ENCODE measurements at places on chromosomes 3 and 15.

GRCh38 chr3:97131476-97131875 lies 317.1 kb downstream of the EPHA6 start:
- no peak for DNase-seq

DNA sequence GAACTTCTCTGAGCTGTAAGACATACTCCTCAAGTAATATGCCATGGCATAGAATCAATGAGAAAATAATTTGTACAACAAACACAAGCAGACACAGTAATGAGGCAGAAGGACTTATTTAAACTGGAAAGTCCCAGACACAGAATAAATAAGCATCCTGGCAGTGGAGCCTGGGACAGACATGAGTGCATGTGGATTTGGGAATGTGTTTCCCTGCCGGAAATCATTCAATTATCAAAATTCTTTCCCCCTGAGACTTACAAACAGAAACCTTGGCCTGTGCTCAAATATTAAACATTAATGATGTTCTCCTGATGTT lies 520.1 kb downstream of the ROBO1 start:
- DNase-seq = no peak

DNA sequence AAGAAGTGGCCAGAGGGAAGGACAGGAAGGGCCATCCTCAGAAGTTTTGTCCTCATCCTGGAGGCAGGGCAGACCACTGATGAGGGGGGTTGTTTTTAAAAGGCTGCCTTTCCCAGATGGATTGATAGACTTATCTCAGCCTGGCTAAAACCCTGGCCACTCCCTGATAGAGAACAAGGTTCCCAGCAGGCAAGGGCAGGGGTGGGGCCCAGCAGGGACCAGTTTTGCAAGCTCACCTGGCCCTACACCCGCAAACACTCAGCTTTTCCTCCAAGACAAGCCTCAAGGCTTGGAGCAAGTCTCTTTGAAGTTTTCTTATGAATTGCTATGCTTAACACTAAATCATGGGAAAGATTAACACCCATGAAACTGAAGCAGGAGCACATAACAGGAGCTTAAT lies 9.1 kb downstream of the LIPC start:
- DNase-seq = no peak

- DNase-seq = no peak
Observed at GRCh38 chr3:71210257-71211007, 373.1 kb downstream of the FOXP1 start.

DNA sequence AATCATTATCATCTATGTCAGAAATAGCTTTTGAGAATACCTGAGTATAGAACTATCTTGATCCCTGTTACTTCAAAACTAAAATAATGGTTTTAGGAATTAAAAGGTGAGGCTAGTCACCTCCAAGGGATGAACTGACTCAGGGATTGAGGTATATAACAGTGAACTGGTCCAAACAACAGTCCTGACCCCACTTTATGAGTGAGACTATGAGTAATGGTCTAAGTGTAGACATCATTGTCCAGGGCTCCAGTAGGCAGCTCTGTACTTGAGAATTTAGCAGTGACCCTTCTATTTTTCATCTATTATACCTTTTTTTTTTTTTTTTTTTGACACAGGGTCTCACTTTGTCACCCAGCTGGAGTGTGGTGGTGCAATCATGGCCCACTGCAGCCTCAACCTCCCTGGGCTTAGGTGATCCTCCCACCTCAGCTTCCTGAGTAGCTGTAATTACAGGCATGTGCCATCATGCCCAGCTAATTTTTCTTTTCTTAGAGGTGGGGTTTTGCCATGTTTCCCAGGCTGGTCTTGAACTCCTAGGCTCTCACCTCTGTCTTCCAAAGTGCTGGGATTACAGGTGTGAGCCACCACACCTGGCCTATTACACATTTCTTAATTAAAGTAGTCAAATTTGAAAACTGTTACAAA lies 36.3 kb downstream of the MLH1 start:
- no peak for DNase-seq

DNA sequence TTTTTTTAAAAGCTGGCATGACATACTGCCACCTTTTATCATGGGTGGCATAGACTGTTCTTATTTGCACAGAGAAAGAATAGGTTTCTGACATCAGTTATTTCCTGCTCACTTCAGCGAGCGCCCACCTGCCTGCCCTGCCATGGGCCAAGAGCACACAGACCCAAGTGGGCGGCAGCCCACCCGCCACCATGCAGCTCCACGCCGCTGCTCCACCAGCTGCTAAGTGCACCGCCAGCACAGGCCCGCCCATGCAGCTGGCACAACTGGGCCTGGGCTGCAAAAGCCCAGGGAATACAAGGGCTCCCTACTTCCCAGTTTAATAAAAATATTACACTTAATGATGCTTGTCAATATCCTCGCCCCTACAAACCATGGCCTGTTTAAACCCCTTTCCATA lies 15.4 kb downstream of the ZNF148 start:
- DNase-seq = no peak

DNA sequence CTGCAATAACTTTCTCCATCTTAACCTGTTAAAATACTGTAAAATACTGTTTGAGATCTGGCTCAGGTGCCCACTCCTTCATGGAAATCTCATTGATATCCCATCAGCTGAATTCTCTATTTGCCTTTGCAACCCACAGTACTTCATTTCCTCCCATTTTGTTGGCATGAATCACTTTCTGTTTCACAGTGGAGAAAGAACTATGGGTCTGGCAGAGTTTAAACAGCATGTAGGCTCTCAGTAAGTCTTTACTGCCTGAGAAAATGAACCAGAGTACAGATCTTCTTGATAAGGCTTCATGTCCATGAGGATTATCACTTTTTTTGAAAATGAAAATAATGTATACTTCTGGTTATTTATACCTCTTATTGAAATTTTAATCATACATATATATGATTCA lies 245.9 kb downstream of the NAALADL2 start:
- no peak for DNase-seq

DNA sequence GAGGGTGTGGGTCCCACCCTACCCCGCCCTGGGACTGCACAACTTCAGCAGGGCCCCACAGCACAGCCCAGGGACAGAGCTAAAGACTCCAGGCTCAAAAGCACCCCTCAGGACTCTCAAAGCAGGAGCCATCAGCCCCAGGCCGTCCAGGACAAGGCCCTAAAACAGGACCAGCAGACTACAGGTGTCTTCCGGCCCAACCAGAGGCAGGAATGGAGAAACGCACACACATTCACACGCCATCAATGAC lies 26.1 kb downstream of the ATRIP start:
- DNase-seq = no peak

GRCh38 chr3:149120051-149120972 lies 9.1 kb upstream of the HPS3 start:
- DNase-seq = no peak

DNA sequence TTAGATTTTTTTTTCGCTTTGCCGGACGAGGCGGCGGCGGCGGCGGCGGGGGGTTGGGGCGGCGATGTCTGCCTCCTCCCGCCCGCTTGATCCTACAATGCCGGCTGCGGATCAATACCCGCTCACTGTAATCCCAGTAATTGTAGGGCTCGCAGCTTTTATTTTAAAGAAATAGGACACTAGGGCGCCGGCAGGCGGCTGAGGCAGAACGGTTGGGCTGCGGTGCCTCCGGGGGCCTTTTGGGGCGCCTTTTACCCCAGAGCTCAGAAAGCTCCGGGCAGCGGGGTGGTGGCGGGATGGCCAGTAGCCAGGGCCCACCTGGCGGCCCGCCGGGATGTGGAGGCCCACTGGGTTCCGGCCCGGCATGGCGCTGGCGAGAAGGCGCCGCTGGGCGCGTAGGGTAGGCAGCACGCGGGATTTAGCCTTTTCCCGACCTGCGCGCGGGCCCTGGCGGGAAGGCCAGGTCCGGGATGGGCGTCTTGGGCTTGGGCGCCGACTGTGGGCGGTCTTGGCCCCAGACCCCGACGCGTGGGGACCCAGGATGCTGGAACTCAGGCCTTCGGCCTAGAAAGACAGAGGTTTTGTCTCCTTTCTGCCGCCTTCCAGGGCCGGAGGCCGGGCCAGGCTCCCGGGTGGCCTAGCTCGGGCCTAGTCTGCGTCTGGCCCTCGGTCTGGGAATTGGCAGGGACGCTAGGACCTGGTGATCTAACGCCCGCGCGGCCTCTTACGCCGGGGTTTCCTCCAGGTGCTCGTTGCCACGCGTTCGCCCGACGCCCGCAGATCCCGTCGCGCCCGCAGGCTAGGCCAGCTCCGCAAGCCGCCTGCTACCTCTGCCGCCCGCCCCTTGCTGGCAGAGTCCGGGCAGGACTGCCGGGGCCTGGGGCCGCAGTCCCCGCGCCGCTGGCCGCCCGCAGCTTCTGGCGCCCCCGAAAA lies 15.5 kb upstream of the ONECUT1 start:
- no peak for DNase-seq

GRCh38 chr3:36557021-36557707 lies 176.9 kb downstream of the STAC start:
- DNase-seq = no peak

- DNase-seq = no peak
Observed at GRCh38 chr3:159922861-159923312, 65.7 kb upstream of the IL12A start.

- no peak for DNase-seq
Observed at GRCh38 chr3:125202197-125202596, 10.4 kb downstream of the SLC12A8 start.

DNA sequence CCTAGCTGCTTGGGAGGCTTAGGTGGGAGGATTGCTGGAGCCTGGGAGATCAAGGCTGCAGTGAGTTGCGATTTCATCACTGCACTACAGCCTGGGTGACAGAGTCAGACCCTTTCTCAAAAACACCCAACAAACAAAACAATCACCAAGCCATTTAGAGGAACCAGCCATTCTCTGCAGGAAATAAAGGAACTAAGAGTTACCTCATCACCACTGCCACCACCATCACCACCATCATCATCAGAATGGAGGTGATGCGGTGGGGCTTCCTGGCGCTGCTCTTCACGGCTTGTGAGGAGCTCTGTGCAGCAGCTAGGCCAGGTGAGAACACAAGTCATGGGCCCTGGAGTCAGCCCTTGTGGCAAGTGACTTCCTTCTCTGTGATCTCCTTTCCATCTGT lies 37.7 kb upstream of the KLHL25 start:
- no peak for DNase-seq

DNA sequence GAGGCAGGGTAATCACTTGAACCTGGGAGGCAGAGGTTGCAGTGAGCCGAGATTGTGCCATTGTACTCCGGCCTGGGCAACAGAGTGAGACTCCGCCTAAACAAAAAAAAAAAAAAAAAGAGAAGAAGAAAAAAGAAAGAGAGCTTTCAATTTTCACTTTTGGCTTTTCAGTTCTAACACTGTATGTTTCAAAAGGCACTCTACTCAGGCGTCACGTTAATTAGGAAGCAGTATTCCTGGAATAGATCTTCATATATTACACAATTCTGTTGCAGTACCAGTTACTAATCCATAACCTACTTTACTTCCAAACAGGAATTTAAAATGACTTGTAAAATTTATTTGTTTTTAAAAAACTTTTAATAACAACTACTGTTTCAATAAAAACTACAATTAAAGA lies 131.7 kb upstream of the PLXND1 start:
- no peak for DNase-seq

DNA sequence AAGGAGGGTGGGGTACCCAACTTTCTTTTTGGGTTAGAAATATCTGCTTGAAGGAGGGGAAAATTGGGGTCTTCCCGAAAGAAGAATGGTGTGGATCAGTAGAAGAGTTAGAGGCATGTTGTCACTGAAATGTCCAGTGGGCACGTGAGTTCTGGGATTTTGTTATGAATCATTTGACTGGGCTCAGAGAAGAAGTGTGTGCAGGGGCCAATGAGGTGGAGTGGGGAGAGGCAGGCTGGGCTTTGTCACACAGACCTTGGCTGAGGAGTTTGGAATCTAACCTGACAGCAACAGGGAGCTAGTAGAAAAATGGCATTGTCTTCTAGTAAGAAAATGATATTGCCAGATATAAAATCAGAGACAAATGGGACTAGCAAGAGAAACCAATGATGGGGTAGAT lies 436.8 kb downstream of the MFSD1 start:
- no peak for DNase-seq

DNA sequence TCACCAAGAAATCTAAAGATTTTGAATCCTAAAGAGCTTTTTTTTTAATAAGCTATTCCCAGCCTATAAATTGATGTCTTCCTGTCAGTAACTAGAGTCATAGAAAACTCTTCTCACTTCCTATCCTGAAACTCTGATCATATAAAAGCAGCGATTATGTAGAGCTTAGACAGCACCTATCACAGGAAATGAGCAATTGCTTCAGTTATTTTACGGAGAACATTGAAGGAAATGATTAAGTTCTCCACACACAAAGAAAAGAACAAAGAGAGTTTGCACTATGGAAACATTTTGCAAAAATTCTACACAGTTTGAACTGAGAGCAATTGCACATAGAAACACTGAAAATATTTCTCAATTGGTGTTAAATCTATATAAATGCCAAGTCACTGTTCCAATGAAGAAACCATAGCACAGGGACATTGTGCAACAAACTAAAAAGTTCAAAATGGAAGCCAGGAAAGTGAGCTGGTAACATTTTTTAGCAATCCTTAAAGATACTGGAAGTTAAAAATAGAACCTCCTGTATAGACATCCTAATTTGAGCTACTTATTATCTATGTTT lies 291.5 kb upstream of the ARHGEF26 start:
- DNase-seq = no peak

DNA sequence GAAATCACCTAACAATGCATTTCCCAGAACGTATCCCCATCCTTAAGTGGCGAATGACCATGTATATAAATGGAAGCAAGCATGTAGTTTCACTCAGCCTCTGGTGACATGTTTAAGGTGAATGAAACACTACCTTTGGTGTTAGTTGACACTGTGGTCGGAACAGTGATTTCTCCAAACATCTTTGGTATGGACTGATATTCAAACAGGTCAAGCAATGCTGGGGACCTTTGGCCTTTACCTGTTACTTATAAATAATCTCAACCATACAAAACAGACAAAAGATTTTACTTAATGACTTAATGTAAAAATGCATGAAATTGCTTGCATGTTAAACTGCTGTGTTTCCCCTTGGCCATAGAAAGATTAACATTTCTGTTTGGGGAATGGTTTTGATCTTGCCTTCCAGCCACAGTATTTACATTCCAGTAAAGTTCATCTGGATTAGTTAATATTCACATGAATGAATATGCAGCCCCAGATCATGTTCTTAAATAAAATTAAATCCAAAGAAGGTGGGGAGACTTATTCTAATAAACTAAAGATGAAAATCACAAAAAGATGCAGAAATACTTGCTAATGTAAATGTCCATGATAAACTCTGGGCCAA lies 74.4 kb upstream of the HES1 start:
- DNase-seq = no peak

DNA sequence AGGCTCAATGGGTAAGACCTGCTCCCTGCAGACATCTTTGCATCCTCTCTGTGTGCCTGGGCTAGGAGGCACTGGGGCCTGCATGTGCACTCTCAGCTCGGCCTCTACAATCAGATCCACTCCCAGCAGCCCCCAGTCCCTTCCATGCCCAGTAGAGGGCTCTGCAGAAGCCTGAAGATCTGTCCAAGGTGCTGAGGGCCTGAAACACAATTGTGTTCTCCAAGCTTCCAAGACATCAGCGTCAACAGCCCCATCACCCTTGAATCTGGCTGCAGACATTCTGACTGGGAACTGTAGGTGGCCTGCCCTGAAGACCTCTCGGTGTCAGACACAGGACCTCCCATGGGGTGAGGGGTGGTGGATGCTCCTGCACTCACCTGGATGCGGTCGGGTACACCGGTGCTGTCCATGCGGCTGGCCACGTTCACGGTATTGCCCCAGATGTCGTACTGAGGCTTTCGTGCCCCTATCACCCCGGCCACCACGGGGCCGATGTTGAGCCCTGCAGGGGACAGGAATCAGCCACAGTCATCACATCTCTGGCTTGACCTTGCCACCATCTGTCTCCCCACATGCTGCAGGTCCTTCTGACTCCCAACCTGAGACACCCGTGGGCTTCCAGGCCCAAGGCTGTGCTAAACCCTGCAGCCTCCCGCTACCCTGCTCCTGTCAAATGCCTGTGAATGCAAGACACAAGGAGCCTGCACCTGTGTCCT lies 84.7 kb downstream of the SEC22A start:
- DNase-seq = no peak
